Activated CD4-positive, alpha-beta memory T cell treated with anti-CD3 and anti-CD28 coated beads for 36 hours (primary cell): ENCODE measurements at places on chromosomes 3 and 15. TPM values are rescaled to one million over a fixed set of nuclear protein-coding genes. Genes with fewer than 3 reads are reported as not detected.

The WNT5A gene
- total RNA-seq, result not detected

GRCh38 chr3:186818956-186819355 lies 12.7 kb upstream of the RFC4 start:
- DNase-seq, result no peak

The CHCHD6 gene
- 13.1 TPM for total RNA-seq

DNA sequence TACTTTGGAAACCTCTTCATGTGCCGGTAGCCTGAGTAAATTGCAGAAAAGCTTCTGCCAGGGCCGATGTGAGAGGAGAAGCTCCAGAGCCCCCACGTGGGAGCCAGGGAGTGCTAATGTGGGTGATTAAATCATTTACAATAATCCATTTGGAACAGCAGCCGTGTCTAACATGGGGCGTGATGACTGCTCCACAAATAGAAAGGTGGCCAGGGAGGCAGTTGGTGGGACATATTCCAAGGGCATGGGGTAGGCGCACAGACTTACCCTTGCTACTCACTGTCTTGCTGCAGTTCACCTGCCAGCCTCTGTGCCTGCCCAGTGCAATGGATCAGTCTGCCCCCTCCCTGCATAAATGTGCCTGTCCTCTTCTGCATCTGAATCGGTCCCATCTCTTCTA lies 39.3 kb upstream of the INSYN1 start:
- no peak for DNase-seq

DNA sequence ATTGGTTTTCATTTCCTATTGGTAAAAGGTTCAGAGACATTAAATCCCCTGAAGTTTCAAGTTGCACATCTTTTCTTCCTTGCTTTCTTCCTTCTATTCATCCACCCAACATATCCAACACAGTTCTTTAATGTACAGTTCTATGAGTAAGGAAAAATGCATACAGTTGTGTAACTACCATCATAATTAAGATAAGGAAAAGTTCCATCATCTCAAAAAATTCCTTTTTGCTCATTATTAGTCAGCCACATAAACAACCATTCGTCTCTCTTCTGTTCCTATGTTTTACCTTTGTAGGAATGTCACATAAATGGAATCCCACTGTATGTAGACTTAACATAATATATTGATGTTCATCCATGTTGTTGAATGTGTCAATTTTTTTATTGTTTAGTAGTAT lies 211.1 kb upstream of the ADAMTS9 start:
- DNase-seq, result no peak
